ENCODE measurements at places on chromosomes 5 and 9.

DNA sequence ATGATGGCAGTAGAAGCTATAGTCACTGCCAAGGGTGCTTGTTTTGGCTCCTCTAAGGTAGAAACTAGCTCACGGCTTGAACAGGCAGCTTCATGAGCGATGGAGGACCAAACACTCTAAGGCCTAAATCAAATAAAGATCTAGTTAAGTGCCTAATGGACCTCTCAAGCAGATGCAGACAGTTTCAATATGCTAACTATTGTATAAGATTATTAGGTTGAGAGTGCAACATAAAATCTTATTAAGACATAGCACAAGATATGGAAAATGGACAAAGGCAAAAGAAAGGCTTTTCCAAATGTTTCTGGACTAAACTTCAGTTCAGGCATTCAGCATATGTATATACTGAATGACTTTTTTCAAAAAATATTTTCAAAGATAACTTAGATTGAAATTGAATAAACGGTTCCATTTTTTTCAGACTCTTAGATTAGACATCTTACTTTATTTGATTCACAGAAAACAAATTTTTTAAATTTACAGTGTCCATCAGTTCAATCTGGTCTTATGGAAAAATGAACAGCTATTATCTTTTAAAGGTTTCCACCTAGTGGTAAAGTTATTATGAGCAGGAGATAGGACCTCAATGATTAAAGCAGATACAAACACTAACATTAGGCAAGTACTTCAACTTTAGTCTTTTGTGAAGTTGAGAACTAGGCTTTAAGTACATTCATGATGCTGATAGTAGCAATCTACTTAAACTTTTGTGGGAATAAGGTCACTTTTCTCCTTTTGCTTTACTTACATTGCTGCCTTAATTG is 1167.7 kb downstream of the MAT2B start:
- no peak for DNase-seq

DNA sequence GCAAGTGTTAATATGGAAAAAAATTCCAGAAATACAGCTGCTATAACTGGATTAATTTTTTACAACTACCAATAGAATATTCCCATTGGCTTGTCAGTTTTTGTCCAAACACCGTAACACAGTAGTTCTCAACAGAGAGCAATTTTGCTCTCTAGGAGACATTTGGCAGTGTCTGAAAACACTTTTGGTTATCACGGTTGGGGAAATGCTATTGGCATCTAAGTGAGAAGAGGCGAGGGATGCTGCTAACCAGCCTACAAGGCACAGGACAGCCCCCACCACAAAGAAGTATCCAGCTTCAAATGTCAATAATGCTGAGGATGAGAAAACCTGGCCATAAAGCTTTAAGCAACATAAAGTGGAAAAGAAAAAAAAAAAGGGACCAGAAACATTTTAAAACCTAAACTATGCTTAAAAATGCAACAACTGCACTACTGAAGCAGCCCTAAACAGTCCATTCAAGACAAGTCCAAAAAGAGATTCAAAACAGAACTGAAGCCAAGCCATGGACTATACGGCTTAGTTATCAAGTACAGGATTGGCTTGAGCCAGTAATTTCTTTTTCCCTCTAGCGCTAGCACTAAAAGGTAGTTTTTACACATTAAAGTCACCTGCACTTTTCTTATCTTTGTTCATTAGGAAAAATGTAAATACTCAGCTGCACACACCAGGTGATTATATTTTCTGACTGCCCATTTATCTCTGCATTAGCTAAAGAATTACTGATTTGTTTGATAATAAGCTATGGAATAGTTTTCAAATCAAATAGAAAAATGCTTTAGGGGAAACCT is 83.9 kb downstream of the NR3C1 start:
- DNase-seq: no peak

DNA sequence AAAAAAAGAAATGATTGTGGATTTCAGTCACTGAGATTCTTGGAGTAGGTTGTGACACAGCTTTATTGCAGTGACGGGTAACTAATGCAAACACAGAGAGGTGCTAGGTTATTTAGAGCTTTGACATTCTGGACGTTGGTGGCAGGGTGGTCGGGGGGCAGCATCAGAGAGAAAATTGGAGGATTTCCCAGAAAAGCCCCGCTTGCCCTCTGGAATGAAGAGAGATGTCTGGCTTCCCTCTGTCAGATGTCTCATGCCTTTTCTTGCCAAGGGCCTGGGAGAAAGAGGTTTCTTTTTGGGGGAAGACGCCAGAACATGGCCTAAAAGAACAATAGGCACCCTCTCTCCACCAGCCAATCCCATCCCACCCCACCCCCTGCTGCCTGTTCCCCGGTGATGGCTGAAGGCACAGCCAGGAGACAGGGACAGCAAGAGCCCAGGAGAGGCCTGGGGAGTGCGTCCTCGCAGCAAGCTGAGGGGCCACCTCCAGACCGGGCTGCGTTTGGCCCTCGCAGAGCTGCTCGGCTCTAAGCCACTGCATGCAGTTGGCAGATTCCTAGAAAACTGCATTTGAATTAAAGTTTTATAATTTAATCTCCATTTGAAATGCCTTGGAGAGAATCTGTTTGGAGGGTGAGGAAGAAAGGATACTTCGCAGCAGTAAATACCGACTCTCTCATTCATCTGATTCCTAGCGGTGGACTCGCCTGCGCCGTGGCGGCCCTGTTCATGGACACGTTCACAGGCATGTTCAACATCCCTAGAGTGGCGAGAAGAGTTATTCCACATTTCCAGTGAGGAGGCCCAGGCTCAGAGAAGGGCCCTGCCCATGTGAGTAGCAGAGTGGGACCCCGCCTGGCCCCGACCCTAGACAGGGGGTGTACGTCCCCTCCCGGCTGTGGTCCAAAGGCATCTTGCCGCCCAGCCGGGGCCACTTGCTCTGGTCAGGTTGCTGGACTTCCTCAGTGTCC is 55.7 kb downstream of the TSPAN17 start:
- no peak for DNase-seq

- no peak for DNase-seq
Observed at GRCh38 chr5:167898361-167899042, 392.9 kb upstream of the WWC1 start.

DNA sequence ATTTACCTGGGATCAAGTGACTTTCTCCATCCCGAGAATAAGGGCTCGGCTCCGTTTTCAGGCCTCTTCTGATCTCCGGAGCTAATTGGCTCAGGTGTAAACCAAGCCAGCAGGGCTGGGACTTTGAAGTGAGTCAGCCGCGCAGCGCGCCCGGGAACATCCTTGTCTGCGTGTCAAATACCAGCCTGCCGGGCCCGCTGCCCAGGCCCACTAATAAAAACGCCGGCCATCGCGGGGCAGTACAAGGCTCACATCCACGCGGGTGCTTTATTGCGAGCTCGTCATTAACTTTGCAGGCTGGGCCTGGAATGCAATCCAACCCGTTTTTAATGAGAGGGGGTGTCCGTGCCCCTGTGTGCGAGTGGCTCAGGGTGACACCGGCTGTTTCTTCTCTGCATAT is 416.8 kb downstream of the IRX2 start:
- no peak for DNase-seq

- no peak for DNase-seq
Observed at GRCh38 chr9:73104342-73104741, 47.3 kb upstream of the ANXA1 start.

- DNase-seq: no peak
Observed at GRCh38 chr5:32055891-32056866, 117.9 kb downstream of the GOLPH3 start.

DNA sequence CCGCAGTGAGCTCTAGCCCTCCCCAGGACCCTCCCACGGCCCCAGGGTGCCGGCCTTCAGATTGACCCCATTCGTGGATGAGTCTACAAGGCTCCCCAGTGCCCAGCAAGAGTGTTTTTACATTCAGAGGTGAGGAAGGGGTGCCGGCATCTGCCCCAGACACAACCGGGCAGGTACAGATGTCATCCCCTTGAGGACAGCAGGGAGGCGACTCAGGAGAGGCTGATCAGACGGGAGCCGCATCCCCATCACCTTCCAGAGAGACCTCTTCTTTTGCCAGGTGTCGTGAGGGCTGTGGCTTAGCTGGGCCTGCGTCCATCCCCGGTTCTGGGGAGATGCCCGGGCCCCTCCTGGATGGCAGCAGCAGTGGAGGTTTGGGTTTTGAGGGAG is 4.3 kb upstream of the LRRC14B start:
- DNase-seq: no peak

DNA sequence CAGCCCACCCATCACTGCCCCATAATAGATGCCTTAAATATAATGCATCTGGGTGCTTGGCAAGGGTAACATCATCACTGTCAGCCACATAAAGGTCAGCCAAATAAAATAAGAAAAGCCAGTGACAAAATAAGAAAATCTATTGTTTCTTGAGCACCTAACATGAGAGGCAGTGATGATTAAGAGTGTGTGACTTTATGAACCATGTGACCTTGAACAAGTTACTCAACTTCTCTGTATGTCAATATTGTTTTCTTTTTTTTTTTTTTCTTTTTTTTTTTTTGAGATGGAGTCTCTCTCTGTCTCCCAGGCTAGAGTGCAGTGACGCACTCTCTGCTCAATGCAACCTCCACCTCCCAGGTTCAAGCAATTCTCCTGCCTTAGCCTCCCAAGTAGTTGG is 98.7 kb downstream of the CDK5RAP2 start:
- no peak for DNase-seq

- DNase-seq: peak; percentile 23
Observed at GRCh38 chr5:172943283-172943841, 15.9 kb upstream of the RPL26L1 start.

DNA sequence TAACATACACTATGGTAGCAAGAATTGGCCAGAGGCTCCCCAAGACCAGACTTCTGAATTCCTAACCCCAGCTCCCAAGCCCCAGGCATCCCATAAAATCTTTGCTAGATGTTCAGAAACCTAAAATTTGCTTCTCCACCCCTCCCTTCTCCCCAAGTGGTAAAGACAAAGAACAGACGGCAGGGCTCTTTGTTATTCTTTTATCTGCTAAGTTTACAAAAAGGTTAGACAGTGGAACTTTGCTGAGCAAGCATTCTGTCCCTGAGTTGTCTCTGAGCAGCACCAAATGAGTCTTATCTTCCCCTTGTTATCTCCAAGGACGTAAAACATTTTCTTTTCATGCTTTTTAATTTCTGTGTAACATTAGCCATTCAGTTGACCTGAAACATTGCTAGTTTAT is 30.2 kb downstream of the TJP2 start:
- no peak for DNase-seq

- no peak for DNase-seq
Observed at GRCh38 chr9:95506428-95506677, 10.4 kb downstream of the PTCH1 start.

GRCh38 chr5:171913987-171914273 is 92.5 kb downstream of the FBXW11 start:
- no peak for DNase-seq

DNA sequence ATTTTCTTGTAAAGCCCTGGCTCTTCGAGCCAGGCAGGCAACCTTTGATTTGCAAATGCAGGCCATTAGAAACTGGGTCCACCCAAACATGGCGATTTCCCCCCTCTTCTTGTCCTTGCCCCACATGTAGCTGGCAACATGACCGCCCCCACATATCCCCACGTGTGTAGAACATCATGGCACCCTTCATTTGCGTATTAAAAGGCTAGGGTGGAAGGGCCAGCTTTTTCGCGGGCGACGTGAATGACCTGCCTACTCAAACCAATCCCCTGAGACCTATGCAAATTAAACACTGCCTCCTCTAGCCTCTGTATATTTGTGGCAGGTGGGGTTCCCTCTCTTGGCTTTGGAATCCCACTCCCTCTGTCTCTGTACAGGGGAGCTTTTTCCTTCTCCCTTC is 107.0 kb upstream of the CLINT1 start:
- no peak for DNase-seq

DNA sequence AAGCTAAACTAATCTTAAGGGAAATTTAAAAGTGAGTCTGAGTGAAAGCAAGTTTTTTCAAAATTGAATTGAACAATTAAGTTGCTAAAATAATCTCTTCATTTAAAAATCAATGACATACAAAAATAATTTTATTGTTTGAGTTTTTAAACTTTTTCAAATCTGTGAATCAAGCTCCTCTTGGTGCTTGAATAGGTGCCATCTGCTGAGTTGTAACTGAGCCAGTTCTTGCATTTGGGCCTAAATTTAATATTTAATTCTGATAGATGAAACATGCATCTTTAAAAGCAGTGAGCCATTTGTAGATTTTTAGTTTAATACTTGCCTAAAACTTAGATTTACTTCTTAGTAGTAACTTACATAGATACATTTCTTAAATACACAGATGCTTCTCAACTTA is 31.8 kb downstream of the SPATA31D1 start:
- DNase-seq: no peak

DNA sequence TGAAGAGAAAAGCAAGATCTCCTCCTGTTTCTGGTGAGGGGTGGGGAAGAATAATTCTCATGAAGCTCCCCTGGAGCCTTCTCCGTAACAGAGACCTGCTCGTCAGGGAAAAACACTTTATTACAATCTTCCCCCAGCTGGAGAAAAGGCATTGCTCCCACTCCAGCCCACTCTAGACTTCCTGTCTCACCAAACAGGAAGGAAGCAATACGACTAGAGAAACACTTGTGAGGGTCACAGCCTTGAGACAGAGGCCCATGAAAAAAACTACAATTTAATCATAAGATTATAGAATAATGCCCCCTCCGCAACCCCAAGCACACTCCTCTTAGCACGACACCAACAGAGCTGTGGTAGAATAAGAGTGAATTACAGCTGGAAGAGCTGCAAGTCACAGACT is 197.2 kb upstream of the S1PR3 start:
- DNase-seq: no peak

- no peak for DNase-seq
Observed at GRCh38 chr9:79912318-79913070, 340.7 kb downstream of the TLE4 start.

DNA sequence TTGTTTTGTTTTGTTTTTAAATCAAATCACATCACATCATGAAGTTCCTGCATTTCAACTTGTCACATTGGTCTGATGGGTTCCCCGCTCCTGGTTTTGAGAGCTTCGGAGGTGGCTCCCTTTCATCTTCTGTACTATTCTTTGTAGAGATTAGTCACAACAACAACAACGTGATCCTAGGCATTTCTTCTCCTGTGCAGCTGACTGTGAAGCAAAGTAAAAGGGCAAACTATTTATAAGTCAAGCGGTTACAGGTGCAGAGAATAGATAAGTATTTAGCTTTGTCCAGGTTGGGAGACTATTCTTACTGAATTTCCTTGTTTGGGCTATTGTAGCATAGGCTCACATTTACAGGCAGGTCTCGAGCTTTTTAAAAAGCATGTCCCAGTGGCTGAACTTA is 197.7 kb upstream of the CDKN2B start:
- no peak for DNase-seq

GRCh38 chr9:16425562-16426231 is 444.8 kb downstream of the BNC2 start:
- no peak for DNase-seq

GRCh38 chr5:32096891-32097595 is 77.1 kb downstream of the GOLPH3 start:
- DNase-seq: no peak

DNA sequence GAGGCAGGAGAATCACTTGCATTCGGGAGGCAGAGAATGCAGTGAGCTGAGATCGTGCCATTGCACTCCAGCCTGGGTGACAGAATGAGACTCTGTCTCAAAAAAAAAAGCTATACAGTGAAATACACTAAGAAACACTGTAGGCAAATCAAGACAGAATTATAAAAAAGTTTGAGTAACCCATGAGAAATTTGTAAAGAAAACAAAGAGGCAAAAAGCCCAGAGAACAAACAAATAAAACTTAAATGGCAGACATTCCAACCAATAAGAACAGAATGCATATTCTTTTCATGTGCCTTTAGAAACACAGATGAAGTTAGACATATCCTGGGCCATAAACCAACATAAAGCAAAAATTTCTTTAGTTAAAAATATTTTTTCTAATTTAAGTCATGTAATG is 30.6 kb downstream of the ZNF169 start:
- no peak for DNase-seq

GRCh38 chr5:178314961-178315820 is 82.6 kb upstream of the PHYKPL start:
- no peak for DNase-seq
